GM13977 (cell line): ENCODE measurements at places on chromosomes 11 and 22.

DNA sequence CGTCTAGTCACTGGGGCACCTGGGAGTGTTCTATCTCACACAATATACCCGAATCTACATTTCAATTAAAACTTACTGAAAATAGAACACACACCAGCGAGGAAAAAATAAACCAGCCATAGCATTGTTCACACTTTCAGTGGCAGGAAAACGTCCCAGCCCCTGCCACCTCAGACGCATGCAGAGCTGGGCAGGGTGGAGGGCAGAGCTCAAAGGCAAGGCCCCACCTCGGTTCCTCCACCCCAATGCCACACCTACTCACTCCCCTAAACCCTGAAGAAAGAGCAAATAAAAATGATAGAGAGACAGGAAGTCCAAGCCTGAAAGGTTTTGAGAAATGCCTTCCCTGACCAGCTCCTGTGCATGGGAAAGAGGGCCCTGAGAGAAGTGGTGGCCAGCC lies 14.8 kb downstream of the B3GNT6 start:
- no peak for DNase-seq

GRCh38 chr11:47188259-47188658 lies 2.0 kb upstream of the PACSIN3 start:
- DNase-seq, result no peak

DNA sequence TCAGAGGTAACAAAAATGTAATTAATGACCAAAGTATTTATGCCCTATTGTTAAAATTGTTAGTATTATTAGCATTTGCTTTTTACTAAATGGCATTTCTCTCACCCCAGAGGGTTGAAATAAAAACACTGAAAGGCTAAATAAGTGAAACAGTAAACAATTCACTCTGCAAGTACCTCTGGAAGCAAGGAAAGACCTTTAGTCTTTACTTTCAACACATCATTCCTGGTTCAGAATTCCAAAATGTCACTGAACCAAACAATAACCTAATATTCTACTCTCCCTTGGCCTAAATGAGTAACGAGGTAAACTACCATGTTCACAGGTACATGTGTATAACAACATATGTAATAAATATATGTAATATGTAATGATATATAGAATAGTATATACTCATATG lies 369.3 kb downstream of the TTC28 start:
- no peak for DNase-seq

- no peak for DNase-seq
Observed at GRCh38 chr11:118102721-118103261, 16.0 kb upstream of the SMIM35 start.

DNA sequence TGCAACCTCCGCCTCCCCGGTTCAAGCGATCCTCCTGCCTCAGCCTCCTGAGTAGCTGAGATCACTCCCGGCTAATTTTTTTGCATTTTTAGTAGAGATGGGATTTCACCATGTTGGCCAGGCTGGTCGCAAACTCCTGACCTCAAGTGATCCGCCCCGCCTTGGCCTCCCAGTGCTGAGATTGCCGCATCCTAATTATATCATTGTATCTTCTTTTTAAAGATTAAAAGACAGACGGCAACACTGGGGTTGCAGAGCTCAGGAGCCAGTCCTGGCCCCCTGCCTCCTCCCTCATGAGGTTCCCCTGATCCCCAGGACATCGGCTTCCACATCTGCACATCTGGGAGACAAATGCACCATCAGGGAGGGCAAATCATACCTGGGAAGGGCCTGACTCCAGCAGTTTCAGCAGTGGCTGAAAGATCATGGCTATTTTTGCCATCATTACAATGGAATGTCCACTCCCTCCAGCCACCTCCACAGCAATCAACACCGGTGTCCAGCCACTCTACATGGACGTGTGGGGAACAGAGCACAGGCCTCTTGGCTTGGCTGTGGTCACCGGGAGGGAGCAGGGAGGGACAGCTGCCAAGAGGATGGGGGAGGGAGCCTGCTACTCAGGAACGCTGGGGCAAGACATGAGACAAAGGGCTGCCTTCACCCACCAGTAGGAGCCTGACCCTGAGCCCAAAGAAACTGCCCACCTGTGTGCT lies 9.2 kb upstream of the CELSR1 start:
- DNase-seq, result no peak

DNA sequence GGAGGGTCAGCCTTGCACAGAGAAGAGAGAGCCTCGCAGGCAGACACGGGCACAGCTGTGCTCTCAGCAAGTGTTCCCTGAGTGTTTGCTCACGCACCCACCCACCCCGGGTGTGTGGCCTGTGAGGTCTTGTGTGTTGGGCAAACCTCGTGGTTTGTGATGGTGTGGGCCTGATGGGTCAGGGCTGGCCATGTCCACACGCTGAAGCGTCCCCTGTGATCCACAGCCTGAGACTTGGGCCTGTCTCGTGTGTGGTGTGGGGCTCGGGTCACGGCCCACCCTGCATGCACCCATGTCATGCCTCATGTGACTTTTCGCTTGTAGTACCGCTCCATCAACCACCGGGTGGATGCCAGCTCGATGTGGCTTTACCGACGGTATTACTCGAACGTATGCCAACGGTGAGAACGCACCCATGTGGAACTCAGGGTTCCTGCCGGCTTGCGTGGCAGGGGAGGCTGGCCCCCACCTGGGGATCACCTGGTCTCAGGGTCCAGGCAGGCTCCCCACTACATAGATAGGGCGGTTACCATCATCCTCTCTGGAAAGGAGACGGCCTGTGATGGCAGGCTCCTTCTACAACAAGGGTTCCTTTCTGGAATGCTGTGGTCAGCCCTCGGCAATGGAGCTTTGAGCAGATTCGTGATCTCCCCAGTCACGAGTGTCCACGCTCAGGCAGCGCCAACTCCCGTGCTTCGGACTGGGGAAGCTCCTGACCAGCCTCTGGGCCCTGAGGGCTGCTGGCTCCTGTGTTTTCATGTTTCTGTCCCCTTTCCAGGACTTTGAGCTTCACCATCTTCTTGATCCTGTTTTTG lies 5.9 kb downstream of the TPCN2 start:
- DNase-seq, result no peak

GRCh38 chr11:78688460-78688859 lies 113.8 kb upstream of the NARS2 start:
- no peak for DNase-seq

- DNase-seq, result no peak
Observed at GRCh38 chr11:130426837-130427341, 1.5 kb downstream of the ADAMTS8 start.

DNA sequence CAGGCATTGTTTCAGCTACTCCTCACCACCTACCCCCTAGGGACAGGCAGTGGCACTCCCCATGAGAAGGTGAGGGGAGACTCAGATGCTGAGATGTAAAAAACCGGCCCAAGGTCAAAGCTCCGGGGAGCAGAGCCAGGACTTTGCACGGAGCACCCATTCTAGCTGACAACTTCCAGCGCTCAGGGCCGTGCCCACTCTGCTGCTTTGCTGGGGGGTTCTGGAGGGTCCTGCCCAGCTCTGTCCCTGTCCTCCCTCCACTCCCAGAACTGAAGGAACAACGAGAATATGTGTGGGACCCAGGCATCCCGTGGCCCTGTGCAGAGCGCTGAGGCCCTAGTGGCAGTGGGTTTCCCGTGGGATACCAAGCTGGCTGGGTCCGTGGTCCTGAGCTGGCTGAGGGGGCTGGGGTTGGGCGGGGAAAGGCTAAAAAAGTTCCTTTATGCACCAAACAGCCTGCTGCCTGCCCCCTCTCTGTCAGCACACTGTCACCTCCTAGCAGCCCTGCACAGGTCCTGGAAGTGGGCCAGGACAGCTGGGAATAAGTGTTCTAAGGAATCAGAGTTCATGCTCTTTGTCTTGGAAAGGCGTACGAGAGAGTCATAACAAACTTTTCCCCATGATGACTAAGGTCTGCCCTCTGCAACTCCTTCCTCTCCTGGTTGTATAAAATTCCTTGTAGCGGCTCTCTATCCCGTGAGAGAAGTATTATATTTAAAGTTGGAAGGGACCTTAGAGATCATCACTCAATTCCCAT lies 1.9 kb downstream of the MS4A10 start:
- no peak for DNase-seq

- no peak for DNase-seq
Observed at GRCh38 chr11:74220376-74220775, 49.3 kb downstream of the PPME1 start.

GRCh38 chr11:19506816-19507486 lies 205.7 kb upstream of the NAV2 start:
- DNase-seq, result no peak

- DNase-seq, result no peak
Observed at GRCh38 chr22:24731761-24732160, 42.8 kb downstream of the PIWIL3 start.

DNA sequence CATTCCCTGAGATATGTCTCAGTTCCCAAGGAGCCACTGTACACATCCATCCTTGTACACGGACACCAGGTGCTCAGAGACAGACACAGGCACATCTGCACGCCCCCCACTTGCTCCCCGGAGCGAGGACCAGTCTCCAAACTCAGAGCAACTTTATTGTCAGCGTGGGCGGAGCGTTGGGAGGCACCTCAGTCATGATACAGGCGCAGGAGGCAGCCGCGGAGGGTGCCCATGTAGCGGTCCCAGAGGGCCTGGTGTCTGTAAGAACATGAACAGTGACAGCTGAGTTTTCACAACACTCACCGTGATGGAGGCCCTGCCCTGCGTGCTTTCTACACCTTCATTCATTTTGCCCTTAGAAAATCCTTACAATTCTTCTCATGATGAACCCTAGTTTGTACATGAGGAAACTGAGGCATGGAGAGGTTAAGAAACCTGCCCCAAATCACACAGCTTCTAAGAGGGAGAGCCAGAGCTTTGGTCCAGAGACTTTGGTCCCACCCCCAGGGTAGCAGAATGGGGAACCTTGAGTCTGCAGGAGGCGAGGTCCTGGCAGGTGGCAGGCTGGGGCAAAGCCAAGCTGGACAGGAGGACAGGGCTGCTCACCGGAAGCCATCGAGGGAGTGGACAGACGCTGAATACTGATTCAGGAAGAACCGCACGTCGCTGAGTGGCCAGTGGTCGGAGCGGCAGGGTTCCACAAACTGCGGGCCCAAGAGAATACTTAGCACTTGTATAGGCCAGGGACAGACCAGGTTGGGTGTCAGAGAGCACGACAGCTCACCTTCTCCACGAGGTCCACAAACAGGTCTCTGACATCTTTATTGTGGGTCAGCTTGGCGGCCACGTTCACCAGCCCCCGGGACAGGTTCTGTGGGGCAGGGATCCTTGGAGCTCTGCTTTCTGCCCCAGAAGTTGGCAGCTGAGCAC lies 4.2 kb downstream of the FIBP start:
- no peak for DNase-seq

GRCh38 chr11:68412593-68413475 lies 47.7 kb upstream of the PPP6R3 start:
- peak; percentile 60 for DNase-seq

DNA sequence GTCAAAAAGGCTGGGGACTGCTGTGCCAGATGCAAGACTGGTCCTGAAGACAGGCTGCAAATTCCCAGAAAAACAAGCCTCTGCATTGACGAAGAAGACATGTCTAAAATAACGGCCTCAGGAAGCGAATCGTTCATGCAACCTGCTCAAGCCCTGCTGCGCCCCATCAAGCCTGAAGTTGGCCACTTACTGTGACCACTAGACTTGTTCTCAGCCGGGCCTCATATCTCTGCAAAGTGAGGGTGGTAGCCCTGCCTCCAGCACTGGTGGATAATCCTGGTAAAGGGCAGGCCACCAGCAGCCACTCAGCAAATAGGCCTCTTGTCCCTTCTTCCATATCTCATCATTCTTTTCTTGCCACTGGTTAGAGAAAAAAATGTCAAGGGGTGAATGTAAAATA lies 11.8 kb downstream of the LTO1 start:
- no peak for DNase-seq

- no peak for DNase-seq
Observed at GRCh38 chr11:30753504-30753903, 167.4 kb upstream of the MPPED2 start.

DNA sequence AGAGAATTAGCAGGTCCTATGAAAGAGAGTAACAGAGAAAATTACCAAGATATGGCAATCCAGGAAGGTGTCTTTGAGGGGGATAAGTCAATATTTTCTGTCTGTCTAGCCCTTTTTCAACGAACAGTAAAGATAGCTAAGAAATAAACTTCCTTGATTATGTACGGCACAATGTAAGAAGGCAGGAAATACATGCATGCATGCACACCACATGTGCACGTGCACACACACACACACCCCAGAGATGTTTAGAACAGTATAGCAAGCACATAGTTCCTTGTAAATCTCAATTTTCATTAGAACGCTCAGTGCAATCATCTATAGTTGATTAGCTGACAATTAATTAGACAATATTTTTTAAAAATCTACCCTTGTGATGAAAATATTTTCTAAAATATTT lies 74.7 kb downstream of the MPPED2 start:
- DNase-seq, result no peak

GRCh38 chr11:108609682-108610081 lies 16.1 kb upstream of the EXPH5 start:
- no peak for DNase-seq

- DNase-seq, result no peak
Observed at GRCh38 chr11:130881475-130882137, 34.7 kb downstream of the SNX19 start.

DNA sequence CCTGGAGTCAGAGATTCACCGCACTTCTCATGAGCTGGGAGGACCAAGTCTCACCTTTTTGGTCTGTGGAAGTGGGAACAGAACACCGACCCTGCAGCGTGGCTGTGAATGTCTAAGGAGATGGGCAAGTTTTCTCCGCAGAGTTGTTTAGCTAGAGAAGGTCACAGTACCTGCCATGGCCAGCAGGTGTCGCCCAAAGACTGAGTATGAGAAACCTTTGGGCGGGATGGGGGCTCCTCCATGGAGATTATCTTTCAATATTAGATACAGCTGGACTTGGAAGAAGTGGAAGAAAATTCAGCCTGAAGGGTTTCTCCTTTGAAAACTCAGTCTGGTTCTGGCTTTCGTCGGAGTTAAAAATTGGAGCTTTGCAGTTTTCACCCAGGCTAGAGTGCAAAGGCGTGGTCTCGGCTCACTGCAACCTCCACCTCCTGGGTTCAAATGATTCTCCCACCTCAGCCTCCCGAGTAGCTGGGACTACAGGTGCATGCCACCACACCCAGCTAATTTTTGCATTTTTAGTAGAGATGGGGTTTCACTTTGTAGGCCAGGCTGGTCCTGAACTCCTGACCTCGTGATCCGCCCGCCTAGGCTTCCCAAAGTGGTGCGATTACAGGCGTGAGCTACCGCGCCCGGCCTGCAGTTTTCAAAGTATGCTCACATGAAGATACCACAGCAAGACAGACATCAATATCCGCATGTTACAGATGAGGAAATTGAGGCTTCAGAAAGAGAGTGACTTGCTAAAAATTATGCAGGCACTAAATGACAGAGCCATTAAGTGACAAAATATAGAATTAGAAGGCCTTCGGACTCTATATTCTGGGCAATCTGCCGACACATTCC lies 10.7 kb upstream of the DSCAML1 start:
- DNase-seq, result peak; percentile 80

GRCh38 chr22:27372969-27373670 lies 428.4 kb downstream of the MN1 start:
- no peak for DNase-seq
